K562 (cell line): ENCODE measurements at places on chromosomes 12 and 14.

GRCh38 chr14:50741567-50741966 lies 73.5 kb upstream of the SAV1 start:
- H3K27ac ChIP-seq, result no peak overlapping the region
- no peak overlapping the region for H3K4me3 ChIP-seq
- no peak for DNase-seq
- H3K27me3 ChIP-seq, result no peaks in the 10 kb centered on the region
- no peaks in the 10 kb centered on the region for H3K4me1 ChIP-seq

GRCh38 chr12:90211017-90211416 lies 502.4 kb upstream of the ATP2B1 start:
- H3K27ac ChIP-seq, result no peak overlapping the region
- H3K4me3 ChIP-seq, result no peak overlapping the region
- H3K4me1 ChIP-seq, result no peaks in the 10 kb centered on the region
- no peak for DNase-seq

GRCh38 chr12:57135527-57136326 lies 7.4 kb downstream of the LRP1 start:
- H3K27me3 ChIP-seq, result no peaks in the 10 kb centered on the region
- H3K36me3 ChIP-seq, result no peaks in the 10 kb centered on the region
- H3K4me3 ChIP-seq, result no peak overlapping the region
- no peak overlapping the region for H3K27ac ChIP-seq
- DNase-seq, result no peak

DNA sequence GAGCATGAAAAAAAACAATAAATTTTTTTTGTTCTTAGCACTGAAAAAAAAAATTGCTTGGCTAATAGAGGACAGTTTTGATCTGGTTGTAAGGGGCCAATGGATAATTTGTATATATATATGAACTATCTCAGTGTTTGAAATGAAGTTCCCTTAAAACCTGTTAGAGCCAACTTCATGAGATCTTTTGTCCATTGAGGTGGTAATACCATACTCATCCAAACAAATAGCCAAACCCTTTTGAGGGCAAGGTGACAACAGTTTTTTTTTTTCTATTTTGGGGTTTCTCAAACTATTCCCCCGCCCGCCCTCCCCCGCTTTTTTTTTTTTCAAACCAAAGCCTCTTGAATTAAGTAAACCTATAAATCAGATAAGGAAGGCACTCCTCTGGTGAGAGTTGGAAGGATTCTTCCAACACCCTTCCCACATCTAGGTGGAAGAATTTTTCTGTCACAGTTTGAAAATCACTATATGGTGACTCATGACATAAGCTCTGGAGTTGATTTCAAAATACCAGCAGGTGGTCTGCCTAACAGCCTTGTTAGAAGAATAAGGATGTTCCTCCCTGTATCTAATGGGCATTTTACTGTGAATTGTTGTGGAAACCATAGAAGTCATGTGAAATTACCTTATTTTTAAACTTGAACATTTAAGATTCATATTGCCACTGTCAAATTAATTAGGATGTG lies 10.2 kb downstream of the ARHGAP5 start:
- no peak overlapping the region for H3K27ac ChIP-seq
- no peaks in the 10 kb centered on the region; the same call in 1 of the 3 replicates for H3K4me1 ChIP-seq
- no peaks in the 10 kb centered on the region for H3K27me3 ChIP-seq
- H3K36me3 ChIP-seq, result peaks cover 10% of the 10 kb centered on the region; the same call in 2 of the 3 replicates

DNA sequence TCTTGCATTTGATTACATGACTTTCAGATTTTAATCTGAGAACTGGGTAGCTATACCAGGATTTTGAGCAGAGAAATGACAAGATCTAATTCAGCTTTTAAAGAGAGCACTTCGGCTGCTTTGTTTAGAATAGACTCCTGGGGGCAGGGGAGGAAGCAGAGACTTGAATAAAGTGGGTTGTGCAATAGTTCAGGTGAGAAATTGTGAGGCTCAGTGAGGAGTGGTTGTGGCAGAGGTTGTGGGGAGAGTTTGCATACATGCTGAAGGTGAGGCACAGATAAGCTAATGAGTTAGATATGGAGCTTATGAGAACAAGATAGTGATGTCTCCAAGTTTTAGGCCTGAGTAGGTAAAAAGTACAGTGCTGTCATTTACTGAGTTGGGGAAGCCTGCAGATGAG lies 281.4 kb downstream of the FLRT2 start:
- H3K4me1 ChIP-seq, result no peaks in the 10 kb centered on the region
- H3K4me3 ChIP-seq, result no peak overlapping the region
- H3K36me3 ChIP-seq, result no peaks in the 10 kb centered on the region
- no peaks in the 10 kb centered on the region for H3K27me3 ChIP-seq
- no peak overlapping the region for H3K27ac ChIP-seq
- DNase-seq, result no peak

- H3K36me3 ChIP-seq, result no peaks in the 10 kb centered on the region
- no peaks in the 10 kb centered on the region; the same call in 2 of the 3 replicates for H3K27me3 ChIP-seq
- H3K4me3 ChIP-seq, result no peak overlapping the region
- no peaks in the 10 kb centered on the region; the same call in 1 of the 3 replicates for H3K4me1 ChIP-seq
- H3K27ac ChIP-seq, result no peak overlapping the region
Measured at GRCh38 chr12:7373226-7373625, 69.4 kb downstream of the ACSM4 start.

- H3K4me1 ChIP-seq, result no peaks in the 10 kb centered on the region
- no peaks in the 10 kb centered on the region for H3K27me3 ChIP-seq
- H3K27ac ChIP-seq, result no peak overlapping the region
- no peaks in the 10 kb centered on the region for H3K36me3 ChIP-seq
Measured at GRCh38 chr12:44720265-44720664, 155.8 kb downstream of the NELL2 start.

DNA sequence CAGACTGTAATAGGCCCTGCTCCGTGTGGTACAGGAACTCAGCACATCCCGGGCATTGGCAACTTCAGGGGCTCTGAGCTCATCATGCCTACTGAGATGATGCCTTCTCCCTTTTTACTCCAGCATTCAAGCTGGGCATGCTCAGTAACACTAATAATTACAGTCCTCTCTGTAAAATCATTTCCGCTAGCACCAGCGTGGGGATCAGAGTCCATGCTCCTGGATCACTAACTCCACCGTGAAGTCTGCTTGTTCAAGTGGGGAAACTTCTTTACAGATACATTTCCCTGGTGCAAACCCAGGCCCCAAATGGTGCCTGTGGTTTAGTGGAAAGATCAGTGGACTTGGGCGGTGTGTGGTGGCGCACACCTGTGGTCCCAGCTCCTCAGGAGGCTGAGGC lies 16.7 kb downstream of the CLSTN3 start:
- DNase-seq, result no peak
- H3K27ac ChIP-seq, result no peak overlapping the region
- H3K4me3 ChIP-seq, result no peak overlapping the region
- peaks cover 35% of the 10 kb centered on the region; the same call in 2 of the 3 replicates for H3K36me3 ChIP-seq
- H3K4me1 ChIP-seq, result peaks cover 10% of the 10 kb centered on the region; the same call in 2 of the 3 replicates
- H3K27me3 ChIP-seq, result no peaks in the 10 kb centered on the region

GRCh38 chr14:51335531-51335930 lies 95.5 kb downstream of the TMX1 start:
- no peak overlapping the region for H3K27ac ChIP-seq
- H3K4me3 ChIP-seq, result no peak overlapping the region
- no peak for DNase-seq
- no peaks in the 10 kb centered on the region for H3K4me1 ChIP-seq
- H3K36me3 ChIP-seq, result no peaks in the 10 kb centered on the region

DNA sequence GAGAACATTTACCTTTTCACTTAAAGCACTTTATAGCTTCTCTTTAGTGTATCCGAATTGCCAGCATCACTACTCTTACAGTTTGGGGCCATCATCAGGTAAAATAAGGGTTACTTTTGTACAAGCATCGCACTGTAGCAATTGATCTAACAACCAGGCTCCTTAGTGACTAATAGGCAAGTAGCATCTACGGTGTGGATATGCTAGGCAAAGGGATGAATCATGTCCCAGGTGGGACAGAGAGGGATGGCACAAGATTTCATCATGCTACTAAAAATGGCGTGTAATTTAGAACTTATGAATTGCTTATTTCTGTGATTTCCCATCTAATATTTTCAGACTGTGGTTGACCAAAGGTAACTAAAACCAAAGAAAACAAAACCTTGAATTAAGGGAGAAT lies 582.3 kb downstream of the KCNH5 start:
- H3K27ac ChIP-seq, result no peak overlapping the region
- H3K4me1 ChIP-seq, result no peaks in the 10 kb centered on the region
- H3K36me3 ChIP-seq, result no peaks in the 10 kb centered on the region
- H3K27me3 ChIP-seq, result no peaks in the 10 kb centered on the region
- no peak overlapping the region for H3K4me3 ChIP-seq

GRCh38 chr14:64232944-64233343 lies 61.2 kb downstream of the ESR2 start:
- no peaks in the 10 kb centered on the region for H3K4me1 ChIP-seq
- no peak overlapping the region for H3K27ac ChIP-seq
- no peaks in the 10 kb centered on the region; the same call in 1 of the 2 replicates for H3K27me3 ChIP-seq
- H3K36me3 ChIP-seq, result no peaks in the 10 kb centered on the region
- no peak overlapping the region for H3K4me3 ChIP-seq
- DNase-seq, result no peak

GRCh38 chr12:49643961-49644619 lies 20.7 kb downstream of the PRPF40B start:
- H3K27me3 ChIP-seq, result no peaks in the 10 kb centered on the region
- 0 out of 3 replicates have a peak overlapping the region, but pooled peaks have one; percentile 25 for H3K27ac ChIP-seq
- peaks cover 13% of the 10 kb centered on the region; the same call in 2 of the 3 replicates for H3K36me3 ChIP-seq

GRCh38 chr12:94143438-94143837 lies 4.9 kb upstream of the PLXNC1 start:
- H3K27ac ChIP-seq, result no peak overlapping the region
- no peaks in the 10 kb centered on the region for H3K36me3 ChIP-seq
- no peak overlapping the region for H3K4me3 ChIP-seq
- peaks cover 18% of the 10 kb centered on the region; the same call in 2 of the 3 replicates for H3K27me3 ChIP-seq
- peaks cover 9% of the 10 kb centered on the region; the same call in 2 of the 3 replicates for H3K4me1 ChIP-seq

- no peak overlapping the region for H3K27ac ChIP-seq
- H3K36me3 ChIP-seq, result no peaks in the 10 kb centered on the region
- no peak overlapping the region for H3K4me3 ChIP-seq
- H3K4me1 ChIP-seq, result no peaks in the 10 kb centered on the region
- H3K27me3 ChIP-seq, result no peaks in the 10 kb centered on the region
Measured at GRCh38 chr14:32594766-32595165, 265.7 kb downstream of the AKAP6 start.

DNA sequence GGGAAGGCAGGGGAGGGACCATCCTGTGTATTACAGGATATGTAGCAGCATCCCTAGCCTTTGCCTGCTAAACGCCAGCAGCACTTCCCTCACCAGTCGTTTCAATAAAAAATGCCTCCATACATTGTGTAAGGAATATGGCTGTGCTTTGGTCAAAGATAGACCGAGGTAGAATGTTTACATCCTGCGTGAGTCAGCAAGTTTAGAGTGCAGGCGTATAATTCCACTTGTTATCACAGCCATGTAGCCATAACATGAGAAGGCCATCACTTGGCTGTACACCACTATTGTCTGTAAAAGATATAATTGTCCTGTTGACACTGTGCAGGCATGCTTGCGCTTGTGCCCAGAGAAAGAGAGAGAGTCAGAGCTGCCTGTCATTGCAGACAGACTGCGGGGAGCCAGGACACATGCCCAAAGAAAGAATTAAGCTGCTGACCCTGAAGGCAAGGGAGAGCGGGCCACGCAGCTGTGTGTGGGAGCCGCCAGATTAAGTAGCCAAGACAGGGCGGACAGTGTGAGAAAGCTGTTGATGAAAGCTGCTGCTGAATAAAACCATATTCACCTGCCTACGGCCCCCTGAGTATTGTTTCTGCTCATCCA lies 68.4 kb downstream of the CRACR2A start:
- peak overlapping the region; percentile 57; the same call in 2 of the 3 replicates for H3K27ac ChIP-seq
- peaks cover 20% of the 10 kb centered on the region; the same call in 2 of the 3 replicates for H3K4me1 ChIP-seq
- H3K27me3 ChIP-seq, result no peaks in the 10 kb centered on the region

- no peaks in the 10 kb centered on the region; the same call in 2 of the 3 replicates for H3K27me3 ChIP-seq
- no peaks in the 10 kb centered on the region for H3K36me3 ChIP-seq
- no peak overlapping the region for H3K27ac ChIP-seq
- no peaks in the 10 kb centered on the region for H3K4me1 ChIP-seq
- H3K4me3 ChIP-seq, result no peak overlapping the region
- no peak for DNase-seq
Measured at GRCh38 chr14:32358781-32359180, 29.7 kb downstream of the AKAP6 start.

DNA sequence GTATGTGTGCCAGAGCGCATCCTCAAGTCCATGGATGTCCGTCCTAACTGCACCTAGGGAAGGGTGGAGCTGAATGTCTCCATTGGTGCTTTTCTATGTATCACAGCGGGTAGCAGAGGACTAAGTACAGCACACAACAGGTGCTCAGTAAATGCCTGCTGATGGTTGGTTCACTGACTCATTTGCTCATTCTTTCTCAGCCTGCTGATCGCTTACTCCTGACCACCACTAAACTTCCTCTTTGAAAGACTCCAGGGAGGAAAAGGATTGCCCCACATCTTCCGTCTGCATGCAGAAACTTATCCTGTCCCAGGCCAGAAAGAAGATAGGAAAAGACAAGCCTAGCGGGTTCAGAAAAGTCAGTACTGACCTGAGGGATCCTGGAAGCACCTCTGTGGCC lies 66.3 kb downstream of the B4GALNT3 start:
- DNase-seq, result no peak
- no peaks in the 10 kb centered on the region for H3K36me3 ChIP-seq
- no peak overlapping the region for H3K27ac ChIP-seq
- no peaks in the 10 kb centered on the region for H3K4me1 ChIP-seq
- H3K4me3 ChIP-seq, result no peak overlapping the region
- peaks cover 58% of the 10 kb centered on the region for H3K27me3 ChIP-seq

- H3K27ac ChIP-seq, result no peak overlapping the region
- no peak for DNase-seq
- H3K27me3 ChIP-seq, result no peaks in the 10 kb centered on the region
- no peak overlapping the region for H3K4me3 ChIP-seq
- H3K4me1 ChIP-seq, result no peaks in the 10 kb centered on the region
- no peaks in the 10 kb centered on the region for H3K36me3 ChIP-seq
Measured at GRCh38 chr12:3928538-3929184, 55.5 kb upstream of the PARP11 start.

- no peak overlapping the region for H3K4me3 ChIP-seq
- H3K36me3 ChIP-seq, result no peaks in the 10 kb centered on the region
- no peaks in the 10 kb centered on the region for H3K4me1 ChIP-seq
- H3K27ac ChIP-seq, result peak overlapping the region; percentile 89
- no peaks in the 10 kb centered on the region for H3K27me3 ChIP-seq
Measured at GRCh38 chr12:83015390-83016217, 328.9 kb downstream of the TMTC2 start.

GRCh38 chr12:3556716-3557115 lies 65.7 kb downstream of the PRMT8 start:
- no peak for DNase-seq
- no peak overlapping the region for H3K4me3 ChIP-seq
- no peaks in the 10 kb centered on the region for H3K36me3 ChIP-seq
- H3K4me1 ChIP-seq, result no peaks in the 10 kb centered on the region

- no peaks in the 10 kb centered on the region for H3K27me3 ChIP-seq
- H3K27ac ChIP-seq, result peak overlapping the region; percentile 88
- H3K4me1 ChIP-seq, result peaks cover 56% of the 10 kb centered on the region
- peak overlapping the region; percentile 67; the same call in 1 of the 2 replicates for H3K4me3 ChIP-seq
Measured at GRCh38 chr12:53045696-53046045, 4.2 kb upstream of the TNS2 start.
